ENCODE measurements at places on chromosomes 2 and 18.
A peak's percentile ranks its signal among the peaks of the same experiment; 100 is the strongest.

DNA sequence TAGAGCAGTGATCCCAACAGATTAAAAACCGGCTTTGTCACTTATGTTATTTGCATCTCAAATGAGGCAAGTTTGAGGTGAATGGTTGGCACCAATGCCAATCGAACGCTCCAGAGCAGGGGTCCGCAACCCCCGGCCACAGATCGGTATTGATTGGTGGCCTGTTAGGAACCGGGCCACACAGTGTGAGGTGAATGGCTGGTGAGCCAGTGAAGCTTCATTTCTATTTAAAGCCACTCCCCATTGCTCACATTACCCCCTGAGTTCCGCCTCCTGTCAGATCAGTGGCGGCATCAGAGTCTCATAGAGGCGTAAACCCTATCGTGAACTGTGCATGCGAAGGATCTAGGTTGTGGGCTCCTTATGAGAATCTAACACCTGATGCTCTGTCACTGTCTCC is 132.0 kb downstream of the TMEM182 start:
- DNase-seq = no peak

DNA sequence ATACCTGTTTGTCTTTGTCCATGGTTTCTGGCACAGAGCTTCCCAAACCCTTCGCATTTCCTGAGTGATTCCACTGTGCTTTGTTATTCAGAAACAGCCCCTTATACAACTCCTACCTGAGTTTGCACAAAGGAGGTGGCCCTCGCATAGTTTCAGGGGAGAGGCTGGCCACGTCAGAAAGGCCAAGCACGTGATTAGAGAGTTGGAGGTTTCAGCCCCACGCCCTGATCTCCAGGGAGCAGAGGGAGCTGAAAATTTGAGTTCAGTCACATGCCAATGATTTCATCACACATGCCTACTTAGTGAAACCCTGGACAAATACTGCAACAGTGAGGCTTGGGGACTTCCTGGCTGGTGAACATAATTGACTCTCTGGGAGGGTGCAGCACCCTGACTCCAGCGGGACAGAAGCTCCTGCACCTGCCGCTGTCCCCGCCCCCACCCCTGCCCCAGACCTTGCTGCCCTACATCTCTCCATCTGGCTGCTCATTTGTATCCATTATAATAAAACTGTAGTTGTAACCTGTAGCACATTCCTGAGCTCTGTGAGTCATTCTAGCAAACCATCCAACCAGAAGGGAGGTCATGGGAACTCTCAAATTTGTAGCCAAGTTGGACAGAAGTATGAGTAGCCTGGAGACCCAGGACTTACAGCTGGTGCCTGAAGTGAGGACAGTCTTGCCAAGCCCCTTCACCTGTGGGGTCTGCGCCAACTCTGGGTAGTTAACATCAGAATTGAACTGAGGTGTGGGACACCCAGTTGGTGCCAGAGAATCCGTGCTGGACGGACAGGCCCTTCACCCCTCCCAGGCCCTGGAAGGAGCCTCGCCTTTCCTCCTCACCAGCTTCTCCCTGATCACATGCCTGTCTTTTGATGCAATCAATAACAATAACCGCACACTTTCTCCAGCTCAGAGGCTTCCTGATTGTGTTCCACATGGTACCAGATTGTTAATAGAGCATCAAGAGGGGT is 224.3 kb downstream of the ANAPC1 start:
- DNase-seq = no peak

DNA sequence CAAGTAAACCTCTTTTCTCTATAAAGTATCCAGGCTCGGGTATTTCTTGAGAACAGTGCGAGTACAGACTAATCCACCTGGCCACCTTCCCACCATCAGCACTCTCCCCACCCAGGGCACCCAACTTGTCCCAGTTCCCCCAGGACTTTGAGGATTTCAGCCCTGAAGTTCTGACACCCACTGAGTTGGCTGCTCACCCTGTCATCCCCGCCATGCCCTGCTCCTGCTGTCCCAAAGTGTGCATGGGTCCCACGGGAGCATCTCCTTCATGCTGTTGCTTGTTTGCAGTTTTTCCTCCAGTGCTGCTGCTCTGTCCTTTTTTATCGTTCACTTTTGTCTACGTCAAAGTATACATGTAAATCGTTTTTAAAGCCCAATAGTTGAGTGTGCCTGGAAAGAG is 273.9 kb downstream of the PHLPP1 start:
- no peak for DNase-seq

GRCh38 chr2:169001116-169001815 is 29.9 kb downstream of the ABCB11 start:
- DNase-seq = no peak

DNA sequence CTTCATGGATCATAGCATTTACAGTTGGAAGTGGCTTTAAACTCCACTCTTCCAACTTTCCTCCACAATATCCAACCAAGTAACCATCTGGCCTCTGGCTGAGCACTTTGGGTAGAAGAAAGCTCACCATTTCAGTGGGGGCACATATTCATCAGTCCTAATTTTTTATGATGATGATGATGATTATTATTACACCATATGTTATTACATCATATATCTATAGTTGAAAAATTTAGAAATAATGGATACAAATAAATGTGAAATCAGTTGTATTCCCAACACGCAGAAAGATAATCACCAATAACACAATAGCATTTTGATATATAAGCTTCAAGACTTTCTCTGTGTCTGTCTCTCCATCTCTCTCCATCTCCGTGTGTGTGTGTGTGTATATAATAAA is 26.6 kb upstream of the ZCCHC2 start:
- DNase-seq = no peak

DNA sequence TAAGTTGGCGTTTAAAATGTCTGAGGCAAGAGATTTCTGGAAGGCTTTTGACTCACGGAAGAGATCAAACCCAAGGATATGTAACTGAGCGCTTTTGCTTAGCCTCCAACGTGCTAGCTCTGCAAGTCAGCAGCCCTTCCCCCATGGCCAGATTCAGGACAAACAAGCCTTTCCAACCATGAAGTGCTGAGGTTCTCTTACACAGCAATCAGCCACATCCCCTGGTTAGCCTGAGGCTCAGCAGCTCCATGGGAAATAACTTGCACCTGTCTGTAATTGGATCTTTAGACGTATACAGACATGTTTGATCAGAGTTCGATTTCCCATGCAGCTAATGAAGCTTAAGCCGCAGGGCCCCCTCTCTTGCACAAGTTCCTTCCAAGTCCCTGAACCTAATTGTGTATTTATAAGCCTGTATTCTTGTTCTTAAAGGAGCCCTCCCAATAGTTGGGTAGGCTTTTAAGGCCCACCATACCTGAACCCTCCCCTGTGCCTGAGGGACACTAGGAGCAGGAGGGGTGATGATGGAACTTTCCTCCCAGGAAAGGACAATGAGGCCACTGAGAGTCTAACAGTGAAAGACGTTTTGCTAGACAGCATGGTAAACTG is 2.1 kb upstream of the TMEM131 start:
- DNase-seq = no peak

DNA sequence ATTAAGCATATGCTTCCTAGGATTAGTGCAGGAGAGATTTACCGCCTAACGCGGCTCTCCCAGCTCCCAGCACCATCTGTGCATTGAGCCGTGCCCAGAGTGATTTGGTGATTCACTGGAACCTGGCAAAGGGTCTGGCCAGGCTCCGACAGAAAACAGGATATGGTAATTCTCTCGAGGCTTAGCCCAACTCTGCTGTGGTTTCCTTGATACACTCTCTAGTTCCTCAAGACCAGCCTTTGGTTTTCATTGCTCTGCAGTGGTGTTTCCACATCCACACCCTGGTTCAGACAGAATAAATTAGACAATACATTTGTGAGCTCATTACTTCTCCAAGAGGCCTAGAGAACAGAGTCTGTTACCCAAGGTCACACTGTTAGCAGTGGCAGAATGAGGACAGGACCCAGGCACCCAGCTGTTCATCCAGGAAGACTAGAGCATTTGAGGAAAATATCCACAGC is 23.0 kb upstream of the SMAD2 start:
- no peak for DNase-seq

- DNase-seq = no peak
These were observed 44.9 kb downstream of the ACKR3 start for GRCh38 chr2:236614551-236614950.

DNA sequence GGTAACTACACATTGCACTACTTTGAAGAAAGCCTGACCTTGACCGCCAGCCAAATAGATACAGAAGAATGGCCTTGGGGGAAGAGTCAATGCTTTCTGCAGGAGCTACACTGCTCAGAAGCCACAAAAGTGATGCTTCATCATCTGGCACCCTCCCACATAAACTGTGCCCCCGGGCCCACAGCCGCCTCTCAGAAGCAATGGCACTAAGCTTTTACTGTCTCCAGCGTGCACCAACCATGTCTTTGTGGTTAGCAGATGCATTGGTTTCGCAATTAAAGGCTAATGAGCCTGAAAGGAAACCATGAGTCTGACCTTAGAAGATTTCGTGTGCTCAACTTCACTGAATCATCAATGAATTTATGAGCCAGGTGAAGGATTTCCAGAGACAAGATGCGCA is 209.4 kb upstream of the TRIB2 start:
- peak; percentile 74 for DNase-seq

GRCh38 chr2:232463701-232464543 is 8.0 kb downstream of the ALPI start:
- DNase-seq = no peak

GRCh38 chr18:6156446-6156845 is 258.3 kb downstream of the L3MBTL4 start:
- no peak for DNase-seq

DNA sequence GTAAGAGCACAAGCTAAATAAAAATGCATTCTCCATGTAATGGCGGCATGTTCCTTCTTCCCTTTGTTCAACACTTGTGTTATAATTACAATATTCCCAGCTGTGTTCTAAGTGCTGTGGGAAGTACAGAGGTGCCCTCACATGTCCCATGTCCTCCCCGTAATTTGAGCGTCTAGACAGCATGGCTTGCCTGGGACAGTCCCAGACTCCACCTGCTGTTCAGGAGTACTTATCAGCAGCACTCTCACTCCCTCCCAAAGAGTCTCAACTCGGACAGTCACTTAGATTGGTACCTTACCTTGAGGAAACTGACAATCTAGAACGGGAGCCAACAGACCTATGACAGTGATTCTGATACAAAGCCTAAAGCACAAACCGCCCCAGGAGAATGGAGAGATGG is 370.5 kb downstream of the EIPR1 start:
- no peak for DNase-seq

- DNase-seq = no peak
These were observed 29.0 kb downstream of the PTPRM start for GRCh38 chr18:7596147-7596546.

- no peak for DNase-seq
These were observed 112.8 kb downstream of the ADCYAP1 start for GRCh38 chr18:1017227-1018058.

All from CD8-positive, alpha-beta T cell (primary cell).